AML-193 (cell line): ENCODE measurements at places on chromosomes 16 and 17.

- DNase-seq = peak; percentile 80
Observed at GRCh38 chr17:40290629-40291280, 3.1 kb downstream of the CDC6 start.

DNA sequence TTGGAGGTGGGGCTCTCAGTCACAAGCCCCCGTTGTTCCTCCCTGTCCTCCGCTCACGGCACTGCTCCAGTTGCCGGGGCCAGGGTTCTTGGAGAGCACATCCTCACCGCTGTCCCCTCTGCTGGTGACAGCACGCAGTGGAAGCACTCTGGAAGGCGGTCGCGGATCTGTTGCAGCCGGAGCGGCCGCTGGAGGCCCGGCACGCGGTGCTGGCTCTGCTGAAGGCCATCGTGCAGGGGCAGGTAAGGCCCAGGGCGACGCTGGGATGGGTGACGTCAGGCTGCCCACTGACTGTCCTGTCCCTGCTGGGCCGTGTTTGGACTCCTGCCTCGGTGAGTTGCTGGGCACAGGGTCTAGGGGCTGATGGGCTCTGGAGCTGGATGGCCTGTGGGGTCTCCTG, 5.4 kb downstream of the TSC2 start:
- no peak for DNase-seq

GRCh38 chr17:31488982-31489294, 97.5 kb downstream of the RAB11FIP4 start:
- no peak for DNase-seq

DNA sequence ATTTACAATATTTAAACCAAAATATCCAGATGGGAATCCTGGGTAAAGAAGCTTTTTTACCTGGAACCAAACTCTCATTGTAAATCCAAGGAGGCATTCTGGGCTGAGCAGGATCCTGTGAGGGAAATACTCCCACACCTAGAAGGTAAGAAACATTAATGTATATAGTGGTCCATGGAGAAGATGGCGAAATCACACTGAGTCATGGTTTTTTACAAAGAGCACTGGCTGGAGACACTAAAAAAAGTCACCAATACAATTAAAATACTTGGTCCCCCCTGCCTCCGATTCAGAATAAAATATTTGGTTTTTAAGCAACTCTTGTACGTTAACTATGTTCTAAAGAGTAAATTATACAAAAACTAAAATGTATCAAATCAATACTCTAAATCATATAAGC, 32.9 kb downstream of the SYNRG start:
- no peak for DNase-seq

GRCh38 chr16:8867216-8867931, 1.4 kb downstream of the CARHSP1 start:
- DNase-seq = no peak
